ENCODE measurements at places on chromosomes 7 and 10. TPM values are rescaled to one million over a fixed set of nuclear protein-coding genes. Genes with fewer than 3 reads are reported as not detected.

Gene WASHC2C
- total RNA-seq = 33.8 TPM

Gene MAD1L1
- 38.8 TPM for total RNA-seq

Gene C10orf67
- total RNA-seq = 0.11 TPM

Gene CNOT4
- total RNA-seq = 25.8 TPM

Measured in H1 (cell line).